ENCODE measurements at places on chromosomes 6 and 20.

- DNase-seq = no peak
Observed at GRCh38 chr6:37273690-37274089, 15.7 kb upstream of the TMEM217 start.

- DNase-seq = peak; percentile 52
Observed at GRCh38 chr20:46010491-46011391, 2.0 kb downstream of the MMP9 start.

- DNase-seq = no peak
Observed at GRCh38 chr20:41424011-41424410, 57.4 kb upstream of the EMILIN3 start.

DNA sequence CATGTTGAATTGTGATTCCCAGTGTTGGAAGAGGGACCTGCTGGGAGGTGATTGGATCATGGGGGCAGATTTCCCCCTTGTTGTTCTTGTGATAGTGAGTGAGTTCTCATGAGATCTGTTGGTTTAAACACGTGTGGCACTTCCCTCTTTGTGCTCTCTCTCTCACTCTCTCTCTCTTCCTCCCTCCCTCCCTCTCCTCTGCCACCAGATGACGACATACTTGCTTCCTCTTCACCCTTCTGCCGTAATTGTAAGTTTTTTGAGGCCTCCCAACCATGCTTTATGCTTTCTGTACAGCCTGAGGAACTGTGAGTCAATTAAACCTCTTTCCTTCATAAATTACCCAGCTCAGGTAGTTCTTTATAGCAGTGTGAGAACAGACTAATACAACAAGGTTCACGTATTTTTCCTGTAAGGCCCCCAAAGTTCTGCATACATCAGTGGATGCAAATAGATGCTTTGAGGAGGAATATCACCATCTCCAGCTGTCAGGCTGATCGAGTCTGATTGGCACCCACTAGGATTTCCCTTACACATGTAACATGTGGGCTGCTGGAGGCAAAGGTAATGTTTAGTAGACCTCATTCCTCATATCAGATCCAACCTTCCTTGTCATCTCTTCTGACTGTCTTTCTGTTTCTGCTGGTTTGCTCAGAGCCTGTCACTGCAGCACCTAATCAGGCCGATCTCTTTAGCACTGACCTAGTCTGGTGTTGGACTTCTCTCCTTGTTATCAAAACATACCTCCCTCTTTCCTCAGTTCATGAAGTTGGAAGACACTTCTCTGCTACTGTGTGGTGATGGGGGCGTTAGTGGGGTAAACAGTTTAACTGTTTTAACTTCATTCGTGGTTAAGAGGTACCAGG lies 54.3 kb upstream of the BACH2 start:
- DNase-seq = no peak

GRCh38 chr6:162630069-162630468 lies 97.5 kb downstream of the PRKN start:
- no peak for DNase-seq

DNA sequence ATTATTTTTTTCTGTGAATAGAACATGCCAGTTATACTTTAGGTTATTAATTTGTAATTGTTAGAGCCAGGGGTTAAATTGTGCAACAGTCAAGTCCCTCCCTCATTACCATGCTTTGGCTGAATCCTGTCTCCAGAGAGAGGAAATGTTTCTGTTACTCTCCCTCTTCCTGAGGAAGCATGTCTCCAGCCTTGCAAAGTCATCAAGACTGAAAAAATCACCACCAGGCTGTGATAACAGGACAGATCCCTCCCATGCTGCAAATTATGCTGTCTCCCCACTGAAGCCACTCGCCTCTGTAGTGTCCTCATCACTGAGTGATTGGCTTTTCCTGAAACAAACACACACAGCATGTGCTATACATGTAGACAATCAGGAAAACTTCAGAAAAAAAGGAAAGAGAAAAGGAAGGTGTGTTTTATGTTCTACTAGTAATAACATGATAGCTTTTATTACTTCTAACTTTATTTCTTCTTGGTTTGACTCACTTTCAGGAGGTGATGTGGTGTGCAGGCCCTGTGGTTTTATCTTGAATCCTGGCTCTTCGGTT lies 290.0 kb upstream of the JAG1 start:
- no peak for DNase-seq

DNA sequence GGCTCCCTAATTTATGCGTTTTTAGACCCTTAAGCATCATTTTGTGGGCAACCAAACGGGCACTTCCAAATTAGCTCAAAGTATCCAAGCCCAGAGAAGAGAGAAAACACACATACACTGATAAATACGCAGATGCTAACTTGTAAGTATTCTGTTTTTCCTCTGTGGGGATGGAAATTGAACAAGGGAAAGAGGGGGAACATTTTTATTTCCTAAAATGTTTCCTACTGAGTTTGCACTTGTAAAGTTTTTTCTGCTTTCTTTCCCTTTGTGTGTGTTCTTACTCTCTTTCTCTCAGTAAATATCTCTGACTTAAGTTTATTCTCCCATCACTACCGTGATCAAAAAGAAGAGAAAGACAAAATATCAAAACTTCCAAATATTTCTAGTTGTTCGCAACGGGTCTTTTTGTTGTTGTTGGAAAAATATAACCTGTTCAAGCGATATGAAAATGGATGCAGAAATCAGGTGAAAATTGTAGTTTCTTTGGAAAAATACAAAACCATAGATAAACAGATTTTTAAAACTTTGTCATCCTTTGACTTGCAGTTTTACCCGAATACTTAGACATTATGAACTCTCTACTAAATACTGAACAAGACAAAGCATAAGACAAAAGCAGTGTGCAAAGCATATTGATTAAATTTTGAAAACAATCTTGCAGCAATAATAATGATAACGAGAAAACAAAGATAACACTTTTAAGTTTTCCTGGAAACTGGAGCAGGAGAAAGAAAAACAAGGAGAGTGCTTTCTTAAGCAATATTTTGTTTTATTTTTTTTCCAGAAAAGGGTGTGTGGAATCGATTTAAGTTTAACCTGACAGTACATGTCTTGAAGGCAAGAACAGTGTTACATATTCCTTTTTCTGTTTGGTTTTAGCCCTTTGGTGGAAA lies 1.0 kb upstream of the NKX2-4 start:
- DNase-seq = no peak

DNA sequence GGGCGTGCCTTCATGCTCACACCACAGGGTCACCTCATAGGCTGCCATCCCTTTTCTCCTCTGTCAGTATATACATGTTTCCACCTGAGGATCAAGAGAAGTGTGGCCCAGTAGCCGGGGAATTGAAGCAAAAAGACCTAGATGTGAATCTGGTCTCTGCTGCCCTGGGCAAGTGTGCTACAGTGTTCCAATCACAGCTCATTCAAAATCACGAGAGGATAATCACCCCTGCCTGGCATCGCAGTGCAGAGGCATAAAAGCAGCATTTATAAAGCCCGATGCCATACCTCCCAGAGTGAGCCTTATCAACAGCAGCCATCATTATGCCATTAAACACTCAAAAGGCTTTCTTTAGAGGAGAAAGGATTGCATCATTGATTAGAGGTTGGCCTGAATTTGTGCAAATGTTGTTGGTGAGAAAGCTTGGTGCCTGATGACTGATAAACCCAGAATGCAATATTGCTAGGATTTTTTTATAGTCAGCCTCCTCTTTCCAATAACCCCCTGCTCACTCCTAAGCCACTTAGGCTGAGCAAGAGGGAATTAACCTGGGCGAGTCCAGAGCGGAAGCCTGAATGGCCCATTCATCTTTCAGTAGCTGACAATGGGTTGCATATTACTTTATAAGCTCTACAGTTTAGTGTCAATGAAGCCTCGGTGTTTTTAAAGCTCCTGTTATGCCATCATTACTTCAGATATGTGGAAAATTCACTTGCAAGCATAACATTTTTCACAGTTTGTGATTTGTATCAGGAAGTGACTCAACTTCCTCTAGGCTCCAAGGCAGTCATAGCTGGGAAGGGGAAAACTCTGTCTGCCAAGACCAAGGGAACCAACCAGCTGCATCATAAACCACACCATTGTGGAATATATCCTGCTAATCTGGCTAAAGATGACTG lies 92.5 kb upstream of the NXT1 start:
- DNase-seq = no peak

GRCh38 chr6:72350296-72350881 lies 271.5 kb upstream of the KCNQ5 start:
- DNase-seq = no peak

- no peak for DNase-seq
Observed at GRCh38 chr6:15948930-15949900, 179.7 kb upstream of the MYLIP start.

DNA sequence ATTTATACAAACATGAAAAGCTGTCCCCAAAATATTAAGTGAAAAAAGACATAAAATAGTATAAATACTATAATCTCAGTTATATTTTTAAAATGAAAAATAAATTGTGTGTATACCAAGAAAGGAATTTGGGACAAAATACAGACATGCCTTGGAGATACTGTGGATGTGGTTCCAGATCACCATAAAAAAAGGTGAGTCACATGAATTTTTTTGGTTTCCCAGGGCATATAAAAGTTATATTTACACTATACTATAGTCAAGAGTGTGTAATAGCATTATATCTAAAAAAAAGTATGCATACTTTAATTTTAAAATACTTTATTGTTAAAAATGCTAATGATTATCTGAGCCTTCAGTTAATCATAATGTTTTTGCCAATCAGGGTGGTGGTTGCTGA lies 17.4 kb upstream of the SDHAF4 start:
- no peak for DNase-seq

- DNase-seq = no peak
Observed at GRCh38 chr6:131101911-131102680, 33.2 kb upstream of the AKAP7 start.

DNA sequence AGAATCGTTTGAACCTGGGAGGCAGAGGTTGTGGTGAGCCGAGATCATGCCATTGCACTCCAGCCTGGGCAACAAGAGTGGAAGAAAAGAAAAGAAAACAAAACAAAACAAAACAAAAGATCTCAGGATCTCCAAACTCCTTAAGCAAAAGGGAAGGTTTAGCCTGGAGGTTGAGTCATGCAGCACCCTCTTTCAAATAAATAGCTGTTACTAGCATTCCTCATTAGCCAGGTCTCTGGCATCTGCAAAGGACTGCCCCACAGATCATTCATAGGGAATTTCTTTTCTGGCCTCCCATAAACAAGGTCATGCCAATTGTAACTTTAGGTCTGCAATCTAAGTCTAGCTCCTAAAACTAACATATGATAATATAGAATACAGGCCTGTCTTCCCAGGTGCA lies 37.2 kb downstream of the EDN1 start:
- no peak for DNase-seq

DNA sequence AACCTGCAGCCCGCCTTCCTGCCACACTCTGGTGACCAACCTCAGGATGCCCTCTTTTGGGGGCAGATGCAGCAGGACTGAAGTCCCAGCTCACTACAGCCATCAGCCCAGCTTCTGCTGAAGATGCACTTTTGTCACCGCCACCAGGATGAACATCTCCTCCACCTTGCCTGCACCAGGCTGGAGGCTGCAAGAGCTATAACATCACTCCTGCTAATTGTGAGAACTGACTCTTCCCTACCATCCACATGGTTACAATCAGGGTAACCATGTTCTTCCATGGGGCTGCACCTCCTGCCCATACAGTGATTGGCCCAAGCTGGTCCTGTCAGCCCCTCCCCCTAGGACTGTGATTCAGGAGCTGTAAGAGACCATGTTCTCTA lies 2.0 kb upstream of the ACTL10 start:
- DNase-seq = no peak

- DNase-seq = no peak
Observed at GRCh38 chr6:90914312-90914711, 327.4 kb upstream of the MAP3K7 start.

DNA sequence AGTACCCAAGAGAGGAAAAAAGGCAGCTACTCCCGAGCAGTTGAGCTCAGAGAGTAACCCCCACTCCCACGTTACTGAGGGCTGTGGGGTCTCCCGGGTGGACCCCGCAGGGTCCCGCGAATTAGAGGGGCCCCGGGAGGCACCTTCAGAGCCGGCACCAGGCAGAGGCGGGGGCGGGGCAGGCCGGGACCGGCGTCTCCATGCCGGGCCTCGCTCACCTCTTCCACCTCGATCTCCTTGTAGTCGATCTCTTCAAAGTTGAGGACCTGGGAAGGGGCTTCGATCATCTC lies 381 bp downstream of the MAP3K7 start:
- DNase-seq = peak; percentile 51

GRCh38 chr20:41352106-41352505 lies 11.5 kb downstream of the LPIN3 start:
- no peak for DNase-seq

DNA sequence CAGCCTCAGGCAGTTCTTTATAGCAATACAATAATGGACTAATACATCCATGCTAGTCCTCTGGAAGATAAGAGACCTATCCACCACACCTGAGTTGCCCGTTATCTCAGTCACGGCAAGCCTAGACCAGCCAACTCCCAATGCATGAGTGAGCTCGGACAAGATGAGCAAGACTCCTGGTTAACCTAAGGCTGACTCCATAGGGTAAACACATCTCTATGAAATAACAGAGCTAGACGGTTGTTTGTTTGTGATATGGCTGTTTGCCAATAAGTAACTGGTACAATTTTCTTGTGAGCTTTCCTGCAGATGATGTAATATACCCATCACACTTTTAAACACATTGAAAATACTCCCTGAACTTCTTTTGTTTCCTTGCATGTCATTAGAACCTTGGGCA lies 70.6 kb upstream of the PHACTR1 start:
- DNase-seq = no peak

DNA sequence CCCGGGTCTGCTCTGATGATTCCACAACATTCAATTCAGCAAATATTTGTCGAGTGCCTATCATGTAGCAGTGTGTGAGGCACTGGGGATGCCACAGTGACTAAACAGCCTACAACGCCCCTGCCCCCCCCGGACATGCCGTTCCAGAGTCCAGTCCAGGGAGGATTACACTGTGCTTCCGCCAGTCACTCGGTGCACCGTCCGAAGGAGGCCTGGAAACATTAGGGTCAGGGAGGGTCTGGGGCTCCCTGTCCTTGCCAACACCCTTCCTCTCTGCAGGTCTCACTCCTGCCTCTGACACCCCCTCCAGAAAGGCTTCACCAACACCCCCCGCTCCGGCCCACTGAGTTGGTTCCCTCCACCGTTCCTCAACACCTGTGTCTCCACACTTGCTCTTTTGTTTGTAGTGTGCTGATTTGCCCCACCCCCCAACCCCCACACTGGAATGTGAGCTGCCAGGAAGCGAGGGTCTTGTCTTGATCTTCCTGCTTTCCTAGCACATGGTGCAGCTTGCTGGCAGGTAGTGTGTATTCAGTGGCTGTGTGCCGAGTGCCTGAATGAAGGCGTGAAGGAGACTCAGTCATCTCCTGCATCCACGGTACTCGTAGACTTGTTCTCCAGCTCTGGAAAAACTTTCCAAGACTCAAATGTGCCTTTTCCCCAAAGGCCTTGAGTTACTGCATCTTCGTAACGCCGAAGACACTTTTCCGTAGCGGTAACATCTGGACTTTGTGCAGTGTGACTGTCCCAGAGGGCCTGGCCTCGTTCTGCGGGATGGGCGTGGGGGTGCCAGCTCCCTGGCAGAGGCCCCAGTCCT lies 150.4 kb downstream of the ZDHHC14 start:
- no peak for DNase-seq

All from stimulated activated CD4-positive, alpha-beta T cell treated with anti-CD3 and anti-CD28 coated beads, Interleukin-2, amount 100 ng/mL, for 24 hours (primary cell).